NCI-H69 (cell line): ENCODE measurements at places on chromosomes 4 and X.
A peak's percentile ranks its signal among the peaks of the same experiment; 100 is the strongest.

- DNase-seq = peak; percentile 33
Observed at GRCh38 chr4:169234137-169234855, 36.5 kb downstream of the SH3RF1 start.

DNA sequence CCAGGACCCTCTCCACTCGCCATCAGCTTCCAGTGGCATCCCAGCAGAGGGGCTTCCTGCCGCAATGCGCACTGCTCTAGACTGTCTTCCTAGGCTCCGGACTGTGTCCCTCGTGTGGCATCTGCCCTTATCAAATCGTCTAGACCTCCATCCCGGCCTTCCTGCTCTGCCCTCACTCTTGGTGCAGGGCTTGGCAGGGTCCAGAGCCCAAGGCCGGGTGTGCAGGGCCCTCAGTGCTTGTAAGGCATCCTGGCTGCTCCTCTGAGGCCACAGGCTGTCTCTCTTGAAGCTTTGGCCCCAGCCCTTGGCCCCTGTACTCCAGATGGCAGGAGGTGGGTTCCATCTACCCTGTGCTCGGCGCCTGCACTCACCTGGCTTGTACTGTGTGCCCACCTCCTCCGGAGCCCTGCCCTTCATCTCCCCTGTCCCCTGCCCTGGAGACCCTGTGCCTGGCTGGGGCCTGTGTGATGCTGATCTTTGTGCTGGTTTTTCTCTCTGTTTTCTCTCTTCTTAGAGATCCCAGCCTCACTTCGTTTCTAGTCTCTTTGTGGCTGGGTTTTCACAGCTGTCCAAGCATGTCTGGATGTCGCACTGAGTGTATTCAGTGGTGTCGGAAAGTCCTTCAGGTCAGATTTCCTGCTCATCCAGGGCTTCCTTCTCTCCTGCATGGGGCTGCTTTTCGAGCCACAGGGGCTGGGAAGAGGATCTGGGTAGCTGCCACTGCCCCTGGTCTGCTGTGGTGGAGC, 3.7 kb upstream of the TREX2 start:
- no peak for DNase-seq

DNA sequence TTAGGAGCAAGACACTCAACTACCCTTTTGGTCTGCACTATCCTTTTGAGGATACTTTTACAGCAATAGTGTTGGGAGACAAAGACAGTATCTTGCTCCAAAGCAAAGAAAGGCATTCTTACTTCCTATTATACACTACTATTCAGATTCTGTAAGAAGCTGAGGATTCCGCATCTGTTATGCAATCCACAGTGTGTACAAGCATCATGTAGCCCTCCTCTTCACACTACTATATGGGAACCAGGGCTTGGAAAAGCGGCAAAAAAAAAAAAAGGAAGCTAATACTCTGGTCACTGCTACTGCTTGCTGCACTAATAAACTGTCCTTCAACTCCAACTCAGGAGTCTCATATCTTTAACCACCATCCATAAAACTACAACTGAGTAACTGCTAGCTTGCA, 59.1 kb downstream of the FBXW7 start:
- DNase-seq = no peak

DNA sequence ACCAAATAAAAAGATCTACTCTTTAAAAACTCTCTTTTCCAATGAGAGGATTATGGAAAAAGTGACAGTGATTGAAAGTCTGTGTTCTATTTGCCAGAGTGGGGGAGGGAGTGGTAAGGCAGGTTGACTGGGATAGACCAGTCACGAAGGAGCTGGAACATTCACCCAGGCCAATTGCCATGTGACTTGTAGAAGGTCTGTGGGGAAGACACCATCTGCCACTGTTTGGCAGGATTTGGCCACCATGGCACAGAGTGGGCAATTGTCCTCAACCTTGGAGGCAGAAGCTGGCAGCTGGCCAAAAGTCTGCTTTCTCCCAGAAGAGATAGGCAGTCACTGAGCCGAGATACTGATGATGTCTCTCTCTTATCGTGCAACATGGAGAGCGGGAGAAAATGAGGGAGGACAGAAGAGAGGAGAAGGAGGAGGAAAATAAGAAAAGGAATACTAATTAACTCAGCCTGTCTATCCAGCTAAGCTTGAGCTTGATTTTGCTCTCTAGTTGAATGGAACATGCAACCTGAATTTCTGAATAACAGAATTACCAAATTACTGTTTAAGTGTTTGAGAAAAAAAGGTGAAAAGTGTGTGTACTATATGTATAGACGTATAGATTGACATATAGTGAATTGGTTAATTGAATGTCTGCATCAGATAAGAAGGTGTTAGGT, 267.1 kb downstream of the ARHGAP24 start:
- DNase-seq = peak; percentile 83

GRCh38 chr4:71334465-71334882, 4.3 kb upstream of the SLC4A4 start:
- no peak for DNase-seq

DNA sequence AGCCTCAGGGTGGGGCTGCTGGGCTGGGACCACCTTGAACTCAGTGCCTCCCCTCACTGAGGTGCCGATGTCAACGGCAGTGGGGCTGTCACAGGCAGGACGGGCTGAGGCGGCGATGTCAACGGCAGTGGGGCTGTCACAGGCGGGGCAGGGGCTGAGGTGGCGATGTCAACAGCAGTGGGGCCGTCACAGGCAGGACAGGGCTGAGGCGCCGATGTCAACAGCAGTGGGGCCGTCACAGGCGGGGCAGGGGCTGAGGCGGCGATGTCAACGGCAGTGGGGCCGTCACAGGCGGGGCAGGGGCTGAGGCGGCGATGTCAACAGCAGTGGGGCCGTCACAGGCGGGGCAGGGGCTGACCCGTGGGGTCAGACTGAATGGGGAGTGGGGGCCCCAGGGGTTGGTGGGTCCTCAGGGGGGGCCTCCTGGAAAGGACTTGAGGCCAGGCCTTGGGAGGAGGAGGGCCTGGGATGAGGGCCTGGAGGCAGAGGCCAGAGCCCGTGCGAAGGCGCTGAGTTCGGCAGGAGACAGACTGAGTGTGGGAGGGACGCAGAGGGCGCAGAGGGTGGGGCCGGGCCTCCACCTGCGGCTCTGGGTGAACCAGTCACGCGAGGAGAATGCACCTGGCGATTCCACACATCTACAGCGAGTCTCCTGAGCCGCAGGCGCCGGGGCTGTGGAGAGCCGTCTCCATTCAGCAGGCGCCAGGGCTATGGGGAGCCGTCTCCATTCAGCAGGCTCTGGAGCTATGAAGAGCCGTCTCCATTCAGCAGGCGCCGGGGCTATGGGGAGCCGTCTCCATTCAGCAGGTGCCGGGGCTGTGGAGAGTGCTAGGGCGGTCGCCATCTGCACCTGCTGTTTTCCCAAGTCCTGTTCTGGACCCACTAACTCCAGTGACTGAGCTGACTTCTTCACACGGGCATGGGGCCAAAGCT, 22.9 kb downstream of the ATP5ME start:
- DNase-seq = peak; percentile 42

GRCh38 chrX:68909945-68910344, 81.1 kb downstream of the EFNB1 start:
- DNase-seq = no peak

DNA sequence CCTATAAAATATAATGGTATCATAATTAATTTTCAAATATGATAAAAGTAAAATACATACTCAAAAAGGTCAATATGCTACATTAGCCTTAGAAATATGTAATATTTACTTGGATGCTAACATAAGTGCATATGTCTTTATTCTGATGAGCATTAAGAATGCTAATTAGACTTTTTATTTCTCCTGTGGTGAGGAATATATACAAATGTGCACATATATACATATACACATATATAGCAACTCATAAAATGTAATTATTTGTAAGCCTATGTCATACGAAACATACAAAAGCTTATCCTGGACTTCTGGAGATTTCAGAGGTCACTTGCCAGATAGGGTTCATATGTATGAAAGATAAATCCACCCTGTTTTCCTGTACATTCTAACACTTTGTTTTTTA, 11.1 kb downstream of the PLA2G12A start:
- DNase-seq = no peak

- DNase-seq = no peak
Observed at GRCh38 chr4:153119626-153120025, 84.6 kb upstream of the TRIM2 start.

- DNase-seq = peak; percentile 53
Observed at GRCh38 chr4:98939892-98940298, 11.0 kb upstream of the EIF4E start.

DNA sequence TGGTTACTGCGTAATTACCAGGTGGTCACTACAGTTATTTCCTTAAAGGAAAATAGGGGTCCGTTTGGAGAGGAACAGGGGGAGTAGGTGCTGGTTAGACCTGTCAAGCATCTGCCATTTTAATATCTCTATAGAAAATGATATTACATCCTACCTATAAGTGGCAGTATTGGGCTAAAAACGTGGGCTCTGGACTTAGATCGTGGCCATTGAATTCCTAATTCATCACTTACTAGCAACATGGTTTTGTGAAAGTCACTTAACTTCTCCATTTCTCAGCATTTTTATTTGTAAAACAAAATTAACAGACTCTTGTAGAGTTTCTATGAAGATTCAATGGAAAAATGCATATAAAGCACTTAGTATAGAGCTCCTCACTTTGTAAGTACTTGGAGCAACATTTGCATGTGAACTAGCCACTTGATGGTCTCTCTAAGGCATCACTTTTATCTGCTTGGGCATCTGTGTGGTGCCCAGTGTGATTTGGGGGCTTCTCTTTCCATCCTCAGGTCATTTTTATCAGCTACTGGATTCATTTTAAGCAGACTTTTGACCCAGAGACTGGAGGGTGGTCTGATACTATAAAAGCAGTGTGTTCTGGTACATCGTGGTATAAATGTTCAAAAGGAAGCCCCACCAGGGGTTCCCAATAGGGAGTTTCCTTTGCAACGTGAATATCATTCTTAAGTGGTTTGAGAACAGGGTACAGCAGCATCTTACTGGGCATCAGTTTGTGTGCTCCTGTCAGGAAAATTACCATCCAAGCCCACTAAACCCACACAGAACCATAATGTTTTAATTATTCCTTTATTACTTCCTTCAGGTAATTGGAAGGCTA, 42.7 kb upstream of the RASSF6 start:
- DNase-seq = peak; percentile 67
